ENCODE measurements at places on chromosomes 1 and 21.

DNA sequence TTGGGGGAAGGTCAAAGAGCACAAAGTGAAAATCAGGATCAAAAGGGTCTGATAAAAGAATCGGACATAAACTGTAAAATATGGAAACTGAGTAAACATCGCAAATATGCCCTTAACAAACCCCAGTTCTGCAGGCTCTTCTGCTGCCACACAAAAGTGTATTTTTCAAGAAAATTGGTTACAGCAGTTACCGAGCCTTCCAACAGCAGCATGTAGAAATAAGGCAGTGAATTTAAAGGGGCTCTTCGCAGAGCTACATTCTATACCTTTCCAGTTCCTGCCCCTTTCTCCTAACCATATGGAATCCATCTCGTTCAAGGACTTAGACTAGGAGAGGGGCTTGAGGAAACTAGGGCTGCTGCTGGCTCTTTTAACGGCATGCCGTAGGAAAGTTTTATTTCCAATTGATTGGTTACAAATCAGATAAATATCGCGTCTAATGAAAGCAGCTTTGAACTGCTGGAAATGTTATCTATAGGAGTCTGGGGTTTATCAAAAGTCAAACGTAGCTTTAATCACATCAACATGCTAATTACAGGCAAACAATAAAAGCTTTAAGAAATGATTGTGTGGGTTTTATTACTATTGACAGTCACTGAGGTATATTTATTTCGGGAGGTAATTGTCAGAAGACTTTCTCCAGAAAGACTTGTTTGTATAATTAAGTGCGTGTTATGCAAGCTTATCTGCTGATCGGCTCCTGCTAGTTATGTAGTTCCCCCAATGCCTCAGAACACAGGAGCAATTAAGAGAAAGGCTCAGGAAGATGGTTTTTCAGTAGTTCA is 59.1 kb downstream of the GORAB start:
- no peak for DNase-seq

DNA sequence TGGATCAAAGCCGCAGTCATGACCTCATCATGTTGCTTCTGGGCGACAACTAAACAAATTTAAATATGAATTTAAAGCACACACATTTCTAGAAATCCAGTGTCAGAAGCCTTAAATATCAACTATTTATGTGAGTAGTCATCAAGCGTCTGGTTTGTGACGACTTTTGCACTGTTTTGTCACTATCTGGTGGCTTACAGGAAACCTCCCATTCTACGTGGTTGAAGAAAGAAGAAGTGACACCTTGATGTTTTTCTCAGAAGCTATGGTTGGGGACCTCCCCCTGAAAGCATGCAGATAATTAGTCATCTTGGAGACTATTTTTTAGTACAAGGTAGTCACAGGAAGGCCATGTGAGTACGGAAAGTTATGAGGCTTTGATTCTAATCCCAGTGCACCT is 58.5 kb downstream of the TENT5C start:
- peak; percentile 86 for DNase-seq

GRCh38 chr1:160459056-160459455 is 58.7 kb downstream of the VANGL2 start:
- DNase-seq: no peak

DNA sequence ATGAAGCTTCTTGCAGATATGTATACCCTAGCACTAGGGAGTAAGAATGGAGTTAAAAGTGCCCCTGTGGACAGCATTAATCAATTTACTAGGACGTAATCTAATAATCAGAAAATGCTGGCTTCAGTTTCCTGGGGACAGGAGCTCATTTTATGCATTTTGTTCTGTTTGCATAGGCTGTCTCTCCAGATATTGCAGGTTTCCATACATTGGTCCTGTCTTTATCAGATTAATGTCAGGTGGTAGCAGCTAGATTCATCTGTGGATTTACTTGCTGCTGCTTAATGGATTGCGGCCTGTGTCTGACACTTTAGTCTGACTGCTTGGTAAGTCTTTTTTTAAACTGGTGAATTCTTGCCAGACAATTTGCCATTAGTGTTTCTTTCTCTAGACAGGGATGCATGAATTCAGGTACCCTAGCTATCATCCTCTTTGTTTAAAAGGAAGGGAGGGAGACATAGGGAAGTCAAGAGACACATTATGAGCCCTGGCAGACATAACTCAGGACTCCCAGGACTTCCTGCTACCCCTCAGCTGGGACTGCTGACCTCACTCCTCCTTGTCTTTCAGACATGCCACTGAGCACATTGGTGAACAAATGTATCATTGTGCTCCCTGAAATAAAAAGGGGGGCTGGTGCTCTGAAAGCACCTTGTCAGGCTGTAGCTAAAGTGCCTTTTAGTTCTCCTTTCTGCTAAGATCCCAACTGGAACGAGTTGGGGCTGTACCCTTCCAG is 47.7 kb downstream of the NOS1AP start:
- DNase-seq: no peak

DNA sequence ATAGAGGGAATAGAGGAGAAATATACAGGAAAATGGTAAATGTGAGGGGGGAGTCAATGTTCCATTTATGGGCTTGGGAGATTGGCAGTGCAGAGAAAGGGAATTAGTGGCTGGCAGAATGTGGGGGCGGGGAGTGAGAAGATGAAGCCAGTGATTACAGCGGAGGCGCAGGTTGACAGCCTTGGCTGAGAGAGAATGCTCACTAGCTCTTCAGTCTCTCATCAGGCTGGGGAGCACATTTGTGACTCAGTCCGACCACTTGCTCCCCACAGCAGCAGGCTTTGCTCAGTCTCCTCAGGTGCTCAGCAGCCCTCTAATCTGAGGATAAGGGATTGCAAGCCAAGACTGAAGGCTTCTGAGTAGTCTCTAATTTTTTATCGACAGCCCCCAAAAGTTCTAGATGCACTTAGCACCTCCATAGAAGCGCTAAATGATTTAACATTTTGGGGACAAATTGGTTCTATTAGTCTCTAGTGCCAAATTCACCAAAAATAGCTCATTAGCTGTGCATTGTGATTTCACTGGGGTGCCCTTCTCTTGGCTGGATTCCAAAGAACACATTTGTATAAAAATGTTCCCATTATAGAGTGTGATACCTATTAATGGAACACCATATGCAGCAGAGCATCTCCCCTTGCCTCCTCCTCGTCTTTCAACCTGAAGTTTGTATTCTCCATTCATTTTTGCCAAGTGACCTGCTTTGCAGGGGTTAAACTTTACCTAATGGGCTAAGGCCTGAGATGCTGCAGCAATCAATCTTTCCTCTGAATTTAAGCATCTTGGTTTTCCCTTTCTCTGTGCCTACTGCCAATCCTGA is 191.8 kb downstream of the ZNF326 start:
- DNase-seq: no peak

GRCh38 chr1:163241746-163242145 is 39.0 kb upstream of the RGS5 start:
- no peak for DNase-seq

GRCh38 chr21:41328660-41329607 is 12.3 kb downstream of the FAM3B start:
- no peak for DNase-seq

- DNase-seq: no peak
These were observed 444 bp upstream of the AGTRAP start for GRCh38 chr1:11735531-11735853.

DNA sequence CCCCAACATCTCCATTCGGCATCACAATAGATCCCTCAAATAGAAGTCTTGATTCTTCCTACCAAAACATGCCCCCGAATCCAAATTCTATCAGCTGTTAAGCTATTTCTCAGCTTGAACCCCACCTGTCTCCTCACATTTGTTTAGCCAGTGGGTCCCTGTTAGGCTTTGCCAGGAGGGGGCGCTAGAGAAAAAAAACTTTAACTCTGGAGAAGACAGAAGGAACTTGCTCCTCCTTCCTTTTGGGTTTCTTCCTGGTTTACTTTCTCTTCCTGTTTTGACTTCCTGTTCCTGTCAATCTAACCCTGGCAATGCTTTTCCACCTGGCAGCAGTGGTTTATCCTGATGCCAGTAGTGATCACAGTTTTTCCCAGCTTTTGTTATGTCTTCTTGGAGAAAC is 95.6 kb upstream of the KCNK1 start:
- DNase-seq: no peak

- no peak for DNase-seq
These were observed 12.4 kb downstream of the ANGEL2 start for GRCh38 chr1:213003256-213003655.
